ENCODE measurements at places on chromosomes 7 and 10. TPM values are rescaled to one million over a fixed set of nuclear protein-coding genes. Genes with fewer than 3 reads are reported as not detected.

INSIG1 gene
- polyA plus RNA-seq, result 21.5 TPM

TFEC gene
- polyA plus RNA-seq, result 0.41 TPM

FAM25C gene
- not detected for polyA plus RNA-seq

ADCYAP1R1 gene
- polyA plus RNA-seq, result 0.84 TPM

RNF133 gene
- polyA plus RNA-seq, result 0.05 TPM

BAMBI gene
- polyA plus RNA-seq, result 24.2 TPM

AMPH gene
- polyA plus RNA-seq, result 1.3 TPM
